ENCODE measurements at places on chromosomes 13 and 19.

GRCh38 chr13:105597573-105597972, 937.9 kb downstream of the EFNB2 start:
- no peak for DNase-seq

- peak; percentile 35 for DNase-seq
These were observed 1.2 kb downstream of the PPM1N start for GRCh38 chr19:45499196-45500180.

- DNase-seq: no peak
These were observed at the start of gene MAB21L1 for GRCh38 chr13:35475960-35476943. Gene MAB21L1 (minus strand): TSS chr13:35476689. CDS start chr13:35476138, 551 bp downstream.

DNA sequence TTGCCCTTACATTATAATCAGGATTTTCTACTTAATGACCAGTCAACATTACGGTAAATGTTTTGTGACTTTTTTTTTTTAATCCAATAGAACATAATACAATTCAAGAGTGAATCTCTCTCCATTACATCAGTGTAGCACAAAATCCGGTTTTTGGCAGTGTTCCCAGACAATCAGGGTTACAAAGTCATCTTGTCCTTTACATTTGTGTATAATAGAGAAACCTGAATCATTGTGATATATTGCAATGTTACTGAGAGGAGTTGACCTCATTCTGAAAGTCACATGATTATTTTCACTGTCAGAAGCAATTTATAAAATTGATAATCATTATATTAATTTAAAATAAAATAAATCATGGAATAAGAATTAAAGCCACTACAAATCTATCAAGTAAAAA, 1346.0 kb upstream of the SPRY2 start:
- DNase-seq: no peak

DNA sequence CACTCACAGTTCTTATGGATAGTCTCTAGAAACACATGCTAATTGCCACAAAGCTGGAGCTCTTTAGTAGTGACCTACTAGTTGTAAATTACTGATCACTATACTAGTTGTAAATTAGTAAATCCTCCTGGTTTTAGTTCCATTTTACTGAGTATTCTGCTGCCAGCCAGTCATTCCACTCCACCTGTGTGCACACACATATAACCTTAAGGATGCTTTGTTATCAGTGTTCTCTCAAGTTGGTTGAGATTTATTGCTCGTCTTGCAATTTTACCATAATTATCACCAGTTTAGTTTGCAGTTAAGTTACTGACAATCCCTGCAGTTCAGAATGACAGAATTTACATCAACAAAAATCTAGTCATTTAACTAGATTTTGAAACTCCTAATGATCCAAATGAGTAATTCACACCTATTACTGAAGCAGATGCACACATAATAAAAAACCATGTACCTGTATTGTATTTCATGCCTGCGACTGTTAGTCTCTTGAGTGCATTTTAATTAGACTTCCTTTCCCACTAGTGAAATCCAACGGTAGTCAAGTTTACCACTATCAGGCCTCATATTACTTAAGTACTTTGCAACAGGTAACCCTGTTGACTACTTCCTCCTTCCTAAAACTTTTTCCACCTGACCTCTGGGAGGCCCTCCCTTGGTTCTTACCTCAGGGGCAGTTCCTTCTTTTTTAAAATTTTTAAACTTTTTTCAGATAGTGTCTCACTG, 7.6 kb downstream of the TPT1 start:
- no peak for DNase-seq

DNA sequence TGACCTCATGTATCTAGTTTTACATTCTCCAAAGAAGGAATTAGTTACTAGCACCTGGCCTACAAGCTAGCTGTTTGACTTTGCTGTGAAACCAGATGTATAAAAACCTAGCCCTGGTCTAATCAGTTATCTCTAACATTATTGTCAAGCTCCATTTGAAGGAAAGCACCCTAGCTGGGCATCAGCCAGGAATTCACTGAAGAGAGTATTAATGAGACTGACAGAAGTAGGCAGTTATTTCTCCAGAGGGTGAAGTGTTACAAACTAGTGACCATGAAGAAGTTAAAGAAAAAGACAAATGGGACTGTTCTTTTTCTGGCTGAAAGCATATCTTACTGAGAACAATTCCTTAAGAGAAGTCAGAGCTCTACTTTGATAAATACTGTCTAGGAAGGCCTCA, 2529.3 kb upstream of the PCDH20 start:
- no peak for DNase-seq

- no peak for DNase-seq
These were observed 198.1 kb upstream of the CSNK1A1L start for GRCh38 chr13:37303606-37304005.

DNA sequence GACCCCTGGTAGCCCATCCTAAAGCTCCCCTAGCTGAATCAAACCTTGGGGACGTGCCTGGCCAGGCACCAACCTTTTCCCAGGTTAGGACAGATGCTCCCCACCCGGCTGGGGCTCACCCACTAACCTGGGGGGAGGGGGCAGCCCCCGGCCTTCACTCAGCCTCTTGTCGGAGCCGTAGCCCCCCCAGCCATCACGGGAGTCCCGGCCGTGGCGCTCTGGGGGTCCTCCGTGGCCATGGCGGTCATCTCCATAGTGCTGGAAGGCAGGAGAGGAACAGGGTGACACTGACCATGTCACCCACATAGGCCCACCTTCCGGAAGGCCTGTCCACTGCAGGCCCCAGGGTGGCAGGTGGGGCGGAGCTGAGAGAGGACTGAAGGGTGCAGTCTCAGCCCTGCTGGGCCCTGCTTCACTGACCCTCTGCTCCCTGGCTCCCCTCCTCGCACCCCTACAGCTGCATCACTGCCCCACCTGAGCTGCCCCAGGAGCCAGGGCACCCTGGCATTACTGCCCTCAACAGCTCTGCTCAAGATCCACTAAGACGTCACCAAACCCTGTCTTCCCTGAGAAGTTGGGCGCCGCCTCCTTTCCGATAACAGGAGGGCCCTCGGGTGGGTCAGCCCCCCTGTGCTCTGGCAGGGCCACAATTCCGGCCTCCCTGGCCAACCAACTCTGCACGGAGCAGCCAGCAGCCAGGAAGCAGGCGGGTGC, 22.6 kb upstream of the TINCR start:
- no peak for DNase-seq

DNA sequence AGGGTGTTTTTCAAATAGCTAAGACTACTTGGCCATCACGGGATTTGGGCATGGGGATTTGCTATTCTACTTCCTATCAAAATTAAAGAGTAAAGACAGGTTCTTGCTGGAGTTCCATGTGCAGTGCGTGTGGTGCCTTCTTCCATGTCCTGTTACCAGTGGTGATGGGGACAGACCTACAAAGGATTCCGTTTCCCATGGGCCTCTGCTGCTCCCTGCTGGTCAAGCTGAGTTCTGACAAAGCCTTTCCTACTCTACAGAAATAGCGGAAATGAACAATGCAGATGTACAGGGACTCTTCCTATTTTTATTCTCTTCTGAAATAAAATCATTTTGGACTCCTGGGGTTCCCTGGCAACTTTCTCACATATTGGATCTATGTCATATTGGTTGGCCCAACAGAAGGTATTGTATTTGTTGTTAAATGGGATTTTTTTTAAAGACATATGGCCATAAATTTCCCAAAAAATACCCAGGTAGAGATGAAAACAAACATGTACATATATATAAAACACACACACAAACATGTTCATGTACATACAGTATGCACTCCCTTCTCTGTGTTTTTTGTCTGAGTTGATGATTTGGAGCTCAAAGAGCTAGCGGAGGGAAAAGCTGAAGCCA, 90.5 kb upstream of the SLC15A1 start:
- DNase-seq: peak; percentile 14

DNA sequence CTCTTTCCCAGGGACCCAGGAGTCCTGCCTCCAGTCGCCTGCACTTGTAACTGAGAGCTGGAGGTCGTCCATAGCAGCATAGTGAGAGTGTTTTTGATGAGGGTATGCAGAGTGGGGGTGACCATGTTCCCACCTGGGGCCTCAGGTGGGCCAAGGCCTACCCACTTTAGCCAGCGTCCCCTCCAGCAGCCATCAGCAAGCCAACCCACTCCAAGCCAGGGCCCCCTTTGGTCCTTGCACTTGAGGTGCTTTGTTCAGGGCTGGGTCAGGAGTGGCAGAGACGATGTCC, 11.9 kb upstream of the SMG9 start:
- no peak for DNase-seq

- DNase-seq: no peak
These were observed 73.1 kb downstream of the LATS2 start for GRCh38 chr13:20988033-20988908.

DNA sequence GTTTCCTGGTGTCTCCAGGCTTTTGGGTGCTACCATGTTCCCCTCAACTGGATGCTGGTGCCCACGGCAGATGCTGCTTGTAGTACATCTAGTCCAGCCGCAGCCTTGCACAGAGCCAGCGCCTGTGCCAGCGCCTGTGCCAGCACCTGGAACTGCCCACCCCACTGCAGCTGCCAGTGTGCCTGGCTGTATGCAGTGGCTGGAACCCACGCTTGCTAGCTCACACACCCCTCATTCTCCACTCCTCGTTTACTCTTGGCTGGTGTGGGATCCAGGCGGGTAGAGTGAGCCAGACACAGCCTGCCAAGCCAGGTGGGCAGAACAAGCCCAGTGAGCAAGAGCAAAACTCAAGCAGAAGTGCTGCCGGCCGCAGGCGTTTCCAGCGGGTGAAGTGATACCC, 428.6 kb downstream of the SLITRK1 start:
- DNase-seq: no peak

- DNase-seq: no peak
These were observed 69.4 kb upstream of the KLF12 start for GRCh38 chr13:74203576-74203975.

DNA sequence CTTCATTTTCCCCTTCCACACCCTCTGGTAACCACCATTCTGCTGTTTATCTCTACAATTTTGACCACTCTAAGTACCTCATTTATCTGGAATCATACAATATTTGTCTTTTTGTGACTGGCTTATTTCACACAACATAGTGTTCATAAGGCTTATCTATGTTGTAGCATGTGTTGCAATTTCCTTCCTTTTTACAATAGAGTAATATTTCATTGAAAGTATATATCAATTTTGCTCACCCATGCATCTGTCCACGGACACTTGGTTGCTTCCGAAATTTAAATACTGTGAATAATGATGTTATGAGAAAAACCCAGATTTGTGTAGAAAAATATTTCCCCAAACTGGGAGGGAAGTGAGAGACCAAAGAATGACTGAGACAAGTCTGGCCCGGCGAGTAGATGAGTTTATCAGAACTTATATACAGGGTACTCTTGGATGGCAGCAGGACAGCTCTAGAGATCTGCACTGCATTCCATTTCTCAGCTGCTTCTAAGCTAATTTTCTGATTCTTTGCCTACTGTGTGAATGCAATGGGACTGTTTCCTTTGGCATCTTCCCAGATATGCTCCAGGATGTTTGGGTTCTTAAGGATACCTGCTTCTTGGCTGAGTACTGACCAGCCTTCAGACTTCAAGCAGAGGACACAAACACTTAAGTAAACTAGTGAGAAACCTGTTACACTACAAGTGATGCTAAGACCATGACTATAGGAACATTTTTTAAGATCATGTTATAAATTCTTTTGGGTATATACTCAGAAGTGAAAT, 834.0 kb upstream of the PCDH9 start:
- DNase-seq: no peak

GRCh38 chr13:73602295-73602694, 531.9 kb downstream of the KLF12 start:
- DNase-seq: no peak

GRCh38 chr13:31009166-31009565, 76.7 kb downstream of the TEX26 start:
- DNase-seq: no peak

DNA sequence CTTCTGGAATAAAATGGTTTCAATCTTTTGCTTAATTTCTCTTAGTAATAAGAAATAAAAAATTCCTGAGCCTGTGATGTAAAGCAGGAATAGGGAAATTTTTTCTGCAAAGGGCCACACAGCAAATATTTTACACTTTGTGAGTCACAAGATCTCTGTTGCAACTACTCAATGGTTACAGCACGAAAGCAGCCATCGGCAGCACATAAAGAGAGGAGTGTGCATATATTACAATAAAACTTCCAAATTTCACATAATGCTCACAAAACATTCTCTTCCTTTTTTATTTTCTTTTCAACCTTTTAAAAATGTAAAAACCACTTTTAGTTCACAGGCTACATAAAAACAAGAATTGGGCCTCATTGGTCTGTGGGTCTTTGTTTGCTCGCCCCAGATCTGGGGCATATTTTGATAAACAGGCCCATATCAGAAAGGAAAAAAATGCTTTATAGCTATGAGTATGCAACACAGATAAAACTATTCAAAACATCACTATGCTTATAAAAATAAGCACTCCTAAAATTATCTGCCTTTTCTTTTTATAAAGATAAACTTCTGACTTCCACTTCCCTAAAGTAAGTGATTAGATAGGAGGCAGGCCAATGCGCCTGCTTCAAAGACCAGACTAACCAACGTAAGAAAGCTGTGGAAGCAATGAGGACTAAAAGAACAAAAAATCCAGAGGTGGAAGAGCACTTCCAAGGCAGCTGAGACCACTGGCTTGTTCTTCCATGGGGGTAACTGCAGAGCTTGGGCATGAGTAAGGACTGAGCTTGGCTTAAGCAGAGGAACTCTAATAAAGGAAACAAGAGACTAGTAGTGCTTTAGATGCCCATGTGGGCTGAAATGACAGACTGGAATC, 26.5 kb downstream of the MYCBP2 start:
- no peak for DNase-seq

DNA sequence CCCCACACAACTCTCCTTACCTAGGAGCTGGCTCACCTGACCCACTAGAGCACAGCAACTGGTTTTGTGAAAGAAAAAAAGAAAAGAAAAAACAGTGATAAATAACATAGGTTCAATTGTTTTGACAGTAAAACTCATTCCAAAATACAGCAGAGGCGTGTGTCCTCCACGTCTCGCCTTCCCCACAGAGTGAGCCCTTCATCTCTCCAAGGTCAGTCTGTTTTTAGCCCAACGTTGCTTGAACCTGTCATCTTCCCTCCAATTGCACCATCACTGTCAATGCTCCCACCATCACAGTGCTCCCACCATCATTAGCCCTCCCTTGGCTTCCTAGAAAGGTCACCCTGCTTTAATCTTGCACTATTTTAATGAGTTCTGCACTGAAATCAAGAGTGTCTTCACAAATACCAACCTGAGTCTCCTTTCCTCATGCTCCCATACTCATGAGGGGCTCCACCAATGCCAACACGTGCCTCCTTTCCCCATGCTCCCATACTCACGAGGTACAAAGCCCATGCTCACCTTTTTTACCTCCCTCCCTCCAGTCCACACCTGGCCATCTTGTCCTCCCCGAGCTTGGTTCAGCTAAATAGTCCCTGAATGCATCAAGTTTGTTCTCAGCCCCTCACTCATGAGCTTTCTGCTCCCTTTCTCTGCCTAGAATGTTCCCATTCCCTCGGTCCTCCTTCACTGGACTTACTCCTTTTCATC, 103.7 kb downstream of the IRS2 start:
- no peak for DNase-seq

DNA sequence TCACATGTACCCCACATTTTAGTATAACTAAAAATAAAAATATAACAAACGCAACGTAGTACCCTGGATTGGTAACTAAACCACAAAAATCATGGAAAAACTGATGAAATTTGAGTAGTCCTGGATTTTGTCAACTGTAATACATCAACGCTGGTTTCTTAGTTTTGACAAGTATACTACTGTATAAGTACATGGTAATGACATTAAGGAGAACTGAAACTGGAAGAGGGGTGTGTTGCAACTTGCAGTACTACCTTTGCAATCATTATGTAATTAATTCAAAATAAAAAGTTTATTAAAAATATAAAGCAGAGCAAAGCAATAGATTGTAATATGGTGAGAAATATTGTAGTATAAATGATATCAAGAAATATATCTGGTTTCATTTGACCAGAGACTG, 1158.0 kb upstream of the SPRY2 start:
- DNase-seq: no peak

Data from activated T-helper 1 cell treated with anti-CD3 and anti-CD28 coated beads, Interleukin-2, amount 50 U/mL, for 16 hours (primary cell).